ENCODE measurements at places on chromosomes 12 and 14.

- DNase-seq, result no peak
These were observed 195.8 kb downstream of the FOXN3 start for GRCh38 chr14:89221109-89221810.

- peak; percentile 57 for DNase-seq
These were observed 941 bp upstream of the PPP1CC start for GRCh38 chr12:110743571-110744093.

- DNase-seq, result peak; percentile 75
These were observed 1.3 kb downstream of the DCAF5 start for GRCh38 chr14:69151458-69152180.

DNA sequence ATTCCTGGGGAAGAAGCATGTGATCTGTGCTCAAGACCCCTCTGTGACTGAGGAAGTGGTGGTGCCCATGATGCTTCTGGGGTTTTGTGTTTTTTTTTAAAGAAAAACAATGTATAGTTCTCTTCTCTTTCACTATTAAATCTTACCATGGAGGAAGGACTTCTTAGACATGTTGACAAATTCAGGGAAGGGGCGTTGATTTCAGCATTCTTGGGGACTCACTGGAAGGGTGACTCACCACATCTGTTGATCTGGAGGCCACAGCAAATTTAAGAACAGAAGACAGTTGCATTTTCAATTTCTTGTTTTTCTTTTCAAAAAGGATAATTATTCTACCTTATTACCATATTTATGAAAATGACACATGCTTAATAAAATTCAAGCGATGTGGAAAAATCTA lies 152.9 kb upstream of the RTL1 start:
- no peak for DNase-seq

DNA sequence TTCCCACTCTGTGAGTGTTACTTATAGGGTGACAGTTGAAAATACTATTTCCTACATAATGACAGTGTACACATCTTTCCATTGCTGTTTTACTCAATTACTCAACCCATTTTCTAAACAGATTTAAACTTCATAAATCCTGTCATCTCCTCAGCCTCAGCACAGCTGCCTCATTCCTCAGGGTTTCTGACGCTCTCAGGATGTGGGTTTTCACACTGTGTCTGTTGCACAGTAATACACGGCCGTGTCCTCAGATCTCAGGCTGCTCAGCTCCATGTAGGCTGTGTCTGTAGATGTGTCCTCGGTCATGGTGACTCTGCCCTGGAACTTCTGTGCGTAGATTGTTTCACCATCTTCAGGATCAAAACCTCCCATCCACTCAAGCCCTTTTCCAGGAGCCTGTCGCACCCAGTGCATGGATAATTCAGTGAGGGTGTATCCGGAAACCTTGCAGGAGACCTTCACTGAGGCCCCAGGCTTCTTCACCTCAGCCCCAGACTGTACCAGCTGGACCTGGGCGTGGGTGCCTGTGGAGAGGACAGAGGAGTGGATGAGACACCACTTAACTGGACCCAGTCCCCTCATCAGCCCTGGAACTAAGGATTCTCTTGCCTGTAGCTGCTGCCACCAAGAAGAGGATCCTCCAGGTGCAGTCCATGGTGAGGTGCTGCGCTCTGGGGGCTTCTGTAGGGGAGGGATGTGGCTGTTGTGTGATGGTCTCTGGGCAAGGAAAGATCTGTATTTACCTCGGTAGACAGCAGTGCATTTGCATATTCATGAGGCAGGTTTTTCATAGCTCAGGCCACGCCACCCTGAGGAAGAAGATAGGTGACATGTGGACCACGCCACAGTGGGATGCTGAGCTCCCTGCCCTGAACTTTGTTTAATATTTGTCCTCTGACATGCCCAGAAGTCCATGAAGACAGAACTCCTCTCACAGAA lies 750.2 kb downstream of the TMEM121 start:
- no peak for DNase-seq

GRCh38 chr12:6230321-6231110 lies 30.3 kb downstream of the CD9 start:
- DNase-seq, result peak; percentile 98

DNA sequence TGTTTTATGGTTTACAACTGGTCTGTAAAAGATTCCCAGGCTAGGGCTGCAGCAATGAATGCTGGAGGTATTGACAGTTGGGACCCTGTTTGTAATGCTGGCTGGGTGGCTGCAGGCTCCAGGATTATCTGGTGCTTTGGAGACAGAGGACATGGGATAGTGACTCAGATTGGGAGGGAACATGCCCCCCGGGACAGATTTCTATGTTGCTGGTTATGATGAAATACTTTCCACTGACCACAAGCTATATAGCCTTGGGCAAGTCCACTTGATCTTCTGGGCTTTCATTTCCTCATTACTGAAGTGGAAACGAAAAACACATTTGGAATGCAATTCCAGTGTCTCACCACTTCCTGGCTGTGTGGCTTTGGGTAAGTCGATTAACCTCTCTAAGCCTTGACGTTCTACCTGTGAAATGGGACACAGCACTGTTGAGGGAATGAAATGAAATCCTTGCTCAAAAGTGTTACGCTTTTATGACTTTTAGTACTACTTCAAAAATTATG lies 6.3 kb upstream of the TPCN1 start:
- DNase-seq, result no peak

GRCh38 chr12:100326208-100326607 lies 30.7 kb upstream of the SLC17A8 start:
- no peak for DNase-seq

- no peak for DNase-seq
These were observed 13.5 kb downstream of the ISCA2 start for GRCh38 chr14:74507085-74507484.

GRCh38 chr12:132511516-132512196 lies 21.7 kb downstream of the FBRSL1 start:
- no peak for DNase-seq

- DNase-seq, result no peak
These were observed 2.9 kb downstream of the GSG1 start for GRCh38 chr12:13100605-13100881.

DNA sequence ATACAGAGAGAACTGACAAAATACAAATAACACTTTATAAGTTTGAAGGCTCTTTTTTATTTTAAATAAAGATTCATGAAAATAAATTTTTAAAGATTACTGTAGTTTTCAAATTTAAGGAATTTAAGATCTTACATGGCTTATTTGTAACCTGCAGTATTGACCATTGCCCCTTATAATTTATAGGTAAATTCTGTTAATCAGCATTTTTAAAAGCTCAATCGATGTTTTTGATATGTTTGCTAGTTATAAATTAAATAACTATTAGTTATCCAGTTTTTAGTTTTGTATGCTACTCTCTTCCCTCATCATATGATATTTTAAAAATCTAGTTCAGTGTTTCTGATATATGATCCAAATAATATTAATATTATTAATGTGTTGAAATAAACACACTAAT lies 109.9 kb downstream of the MON2 start:
- no peak for DNase-seq

DNA sequence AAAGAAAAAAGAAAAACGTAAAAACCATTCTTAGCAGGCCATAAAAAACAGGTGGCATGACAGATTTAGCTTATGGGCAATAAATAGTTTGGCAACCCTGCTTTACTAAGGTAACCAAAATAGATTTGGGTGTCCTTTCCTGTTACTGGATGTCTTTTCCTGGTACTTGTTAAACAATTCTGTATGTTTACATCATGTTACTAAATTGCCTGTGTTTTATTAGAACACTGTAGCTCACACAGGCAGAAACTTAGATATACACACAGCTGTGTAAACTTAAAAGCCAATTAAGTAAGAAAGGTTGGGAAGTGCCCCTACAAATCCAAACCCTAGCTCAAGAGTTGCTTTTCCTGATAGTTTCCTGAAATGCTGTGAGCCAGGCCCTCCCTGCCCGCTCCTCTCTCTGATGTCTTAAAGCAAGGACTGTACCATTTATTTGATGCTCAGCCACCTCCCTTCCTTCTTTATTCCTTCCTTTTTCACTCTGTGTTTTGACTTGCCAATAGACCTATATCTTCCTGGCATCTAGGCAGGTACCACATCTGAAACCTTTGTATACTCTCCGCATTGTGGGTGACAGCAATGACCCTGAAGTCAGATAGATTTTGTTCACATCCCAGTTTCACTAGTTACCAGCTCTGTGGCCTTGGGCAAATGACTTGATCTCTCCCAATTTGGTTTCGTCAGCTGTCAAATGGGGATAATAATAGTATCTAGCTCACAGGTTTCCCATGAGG lies 3.7 kb upstream of the CAMKK2 start:
- DNase-seq, result no peak

GRCh38 chr12:120748242-120748641 lies 22.6 kb downstream of the ACADS start:
- no peak for DNase-seq

DNA sequence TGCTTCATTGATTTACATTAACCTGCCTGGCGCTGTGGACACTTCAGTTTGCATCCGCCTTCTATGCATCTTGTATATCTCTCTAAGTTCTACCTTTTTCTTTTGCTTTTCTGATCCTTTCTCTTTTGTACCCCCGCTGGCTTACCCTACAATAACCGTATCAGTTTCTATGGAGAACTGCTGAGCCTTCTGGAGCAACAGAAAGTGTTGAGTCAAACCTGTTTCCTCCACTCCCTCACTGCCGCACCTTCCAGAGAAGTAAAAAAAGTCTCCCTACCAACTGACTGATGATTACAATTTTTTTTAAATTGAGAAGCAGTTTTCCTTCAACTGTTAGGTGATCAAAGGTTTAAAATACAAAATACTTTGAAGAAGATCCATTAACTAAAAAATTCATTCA lies 17.4 kb downstream of the EXD2 start:
- DNase-seq, result no peak

GRCh38 chr12:92462049-92462448 lies 240.7 kb upstream of the PLEKHG7 start:
- DNase-seq, result peak; percentile 7

- peak; percentile 40 for DNase-seq
These were observed 229.1 kb upstream of the OR4E1 start for GRCh38 chr14:21902561-21903181.

DNA sequence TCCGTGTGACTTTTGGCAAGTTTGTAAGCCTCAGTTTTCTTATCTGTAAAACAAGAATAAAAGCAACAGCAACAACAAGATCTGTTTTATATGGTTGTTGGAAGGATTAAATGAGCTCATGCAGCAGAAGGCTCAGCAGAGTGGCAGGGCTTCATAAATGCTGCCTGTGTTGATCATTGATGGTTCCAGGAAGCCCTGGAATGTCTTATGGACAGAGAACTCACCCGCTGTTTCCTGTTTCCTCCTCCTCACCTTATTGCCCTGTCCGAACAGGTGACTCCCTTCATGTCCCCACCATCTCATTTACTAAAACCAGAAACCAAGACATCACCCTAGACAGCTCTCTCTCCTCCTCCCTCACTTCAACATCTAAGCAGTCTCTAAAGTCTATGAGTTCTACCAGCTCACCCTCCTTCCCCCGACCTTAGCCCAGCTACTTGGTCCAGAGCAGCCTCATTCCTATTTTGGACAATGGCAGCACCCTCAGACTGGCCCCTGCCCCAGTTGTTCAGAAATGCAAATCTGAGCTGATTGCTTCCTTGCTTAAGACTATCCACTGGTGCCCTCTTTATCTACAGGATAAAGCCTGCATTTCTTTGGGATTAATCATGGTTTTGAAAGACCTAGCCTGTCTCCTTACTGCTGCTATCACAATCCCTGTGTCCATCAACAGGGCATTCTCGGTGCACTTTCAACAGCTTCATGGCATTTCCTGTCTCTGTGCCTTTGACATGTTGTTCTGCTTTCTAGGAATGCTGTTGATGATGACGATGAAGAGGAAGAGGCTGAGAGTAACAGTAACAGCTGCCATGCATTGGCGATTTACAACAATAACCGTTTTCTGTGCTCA lies 21.4 kb upstream of the GSG1 start:
- no peak for DNase-seq

- DNase-seq, result no peak
These were observed 170.9 kb upstream of the BMP4 start for GRCh38 chr14:54127526-54127925.

DNA sequence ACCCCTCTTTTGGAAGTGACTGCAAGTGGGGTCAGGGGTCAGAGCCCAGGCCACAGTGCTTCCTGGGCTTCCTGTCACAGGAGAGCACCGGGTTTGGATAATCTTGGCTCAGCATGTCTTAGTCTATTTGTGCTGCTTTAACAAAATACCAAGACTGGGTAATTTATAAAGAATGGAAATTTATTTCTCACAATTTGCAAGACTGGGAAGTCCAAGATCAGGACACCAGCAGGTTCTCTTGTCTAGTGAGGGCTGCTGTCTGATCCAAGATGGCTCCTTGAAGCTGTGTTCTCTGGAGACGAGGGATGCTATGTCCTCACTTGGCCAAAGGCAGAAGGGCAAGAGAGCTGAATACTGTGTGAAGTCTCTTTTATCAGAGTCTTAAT lies 74.1 kb downstream of the RIN3 start:
- no peak for DNase-seq

DNA sequence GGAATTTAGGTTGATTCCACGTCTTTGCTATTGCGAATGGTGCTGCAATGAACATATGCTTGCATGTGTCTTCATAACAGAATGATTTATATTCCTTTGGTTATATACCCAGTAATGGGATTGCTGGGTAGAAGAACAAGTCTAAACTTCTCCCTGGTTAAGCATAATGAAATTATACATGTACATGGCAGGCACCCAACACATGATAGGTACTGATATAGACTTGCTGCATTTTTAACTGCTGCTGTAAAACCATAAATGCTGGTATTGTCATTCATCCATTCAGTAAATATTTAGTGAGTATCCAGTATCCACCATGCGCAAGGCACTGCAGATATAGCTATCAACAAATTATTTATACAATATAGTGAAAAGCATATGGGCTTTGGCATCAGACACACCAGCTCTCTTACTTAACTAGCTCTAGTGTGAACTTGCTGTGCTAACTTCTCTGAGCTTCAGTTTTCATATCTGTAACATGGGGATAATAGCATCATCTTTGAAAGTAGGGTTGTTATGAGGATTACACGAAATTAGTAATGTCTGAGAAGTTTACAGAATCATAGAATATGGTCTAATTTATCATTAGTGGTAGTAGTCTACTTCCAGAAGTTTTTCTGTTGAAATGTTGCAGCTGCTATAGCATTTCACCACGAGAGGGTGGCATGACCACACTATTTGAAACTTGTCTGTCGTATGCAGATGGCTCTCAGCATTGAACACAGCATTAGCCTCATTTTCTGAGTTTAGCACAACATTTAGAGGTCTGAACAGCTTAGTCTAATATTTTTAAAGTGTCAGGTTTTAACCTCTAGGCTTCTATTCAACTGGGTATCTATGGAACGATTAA lies 32.0 kb upstream of the SEL1L start:
- DNase-seq, result peak; percentile 47

DNA sequence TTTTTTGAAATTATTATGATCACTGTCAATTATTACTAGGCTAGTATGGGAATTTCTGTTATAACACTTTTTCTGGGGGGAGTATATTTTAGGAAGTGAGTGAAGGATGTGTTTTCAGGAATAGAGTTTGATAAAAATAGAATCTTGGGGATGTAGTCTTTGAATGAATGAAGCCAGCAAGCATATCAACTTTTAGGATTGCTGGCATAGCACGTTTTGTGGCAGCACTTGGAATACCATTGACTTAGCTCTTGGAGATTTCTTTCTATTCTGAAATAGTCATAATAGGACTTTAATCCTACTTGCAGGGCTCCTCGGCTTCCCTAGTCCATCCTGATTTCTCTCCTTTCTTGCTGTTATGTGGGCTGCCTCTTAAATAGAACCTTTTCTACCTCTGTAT lies 141.6 kb downstream of the DACT1 start:
- no peak for DNase-seq

- no peak for DNase-seq
These were observed 44.4 kb downstream of the ARL6IP4 start for GRCh38 chr12:123024819-123025391.
